Panc1 (cell line): ENCODE measurements at places on chromosomes 5 and 9. TPM values are rescaled to one million over a fixed set of nuclear protein-coding genes. Genes with fewer than 3 reads are reported as not detected.

DNA sequence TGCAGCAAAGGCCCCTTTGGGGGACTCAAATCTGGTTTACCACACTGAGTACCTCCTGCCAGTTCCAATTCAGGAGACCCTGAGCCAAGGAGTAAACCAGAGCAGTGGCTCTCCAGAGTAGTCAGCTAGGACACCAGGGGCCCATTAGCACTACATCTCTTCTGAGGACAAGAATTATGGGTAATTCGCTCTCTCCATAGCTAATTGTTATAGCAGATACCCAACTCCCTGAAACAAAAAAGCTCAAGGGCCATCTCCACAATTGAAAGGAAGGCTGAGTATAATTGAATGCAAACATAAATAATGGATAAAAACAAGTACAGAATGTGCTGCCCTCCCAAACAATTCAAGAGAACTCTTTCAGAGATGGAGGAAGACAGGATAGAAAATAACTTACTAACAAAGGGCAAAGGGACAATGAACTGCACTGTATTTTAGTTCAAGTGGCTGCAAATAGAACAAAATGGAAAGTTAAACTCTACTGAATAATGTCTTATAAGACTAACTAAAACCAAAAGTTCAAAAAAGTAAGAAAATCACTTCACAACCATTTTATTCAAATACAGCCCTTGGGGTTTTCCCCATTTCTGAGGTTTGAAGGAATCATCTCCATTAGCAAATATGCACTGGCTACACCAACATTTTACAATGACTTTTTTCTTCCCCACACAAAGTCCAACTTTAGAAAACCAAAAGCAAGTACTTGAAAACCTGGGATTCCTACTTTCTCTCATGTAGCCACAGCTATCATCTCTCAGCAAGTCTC lies 118.8 kb downstream of the SIL1 start:
- H3K4me1 ChIP-seq, result no peaks in the 10 kb centered on the region
- H3K27ac ChIP-seq, result no peak overlapping the region
- H3K4me3 ChIP-seq, result no peak overlapping the region
- DNase-seq, result no peak
- H3K27me3 ChIP-seq, result no peaks in the 10 kb centered on the region

The SPATA31C1 gene
- not detected for total RNA-seq

The SLC6A19 gene
- total RNA-seq, result 0.23 TPM

- DNase-seq, result peak; percentile 75
- H3K4me1 ChIP-seq, result no peaks in the 10 kb centered on the region
- H3K27me3 ChIP-seq, result no peaks in the 10 kb centered on the region
- no peaks in the 10 kb centered on the region for H3K36me3 ChIP-seq
- no peak overlapping the region for H3K27ac ChIP-seq
These were observed 127.9 kb upstream of the TARS1 start for GRCh38 chr5:33312571-33313549.

The TPPP gene
- 0.98 TPM for total RNA-seq

- no peaks in the 10 kb centered on the region for H3K4me1 ChIP-seq
- H3K27me3 ChIP-seq, result no peaks in the 10 kb centered on the region
- H3K27ac ChIP-seq, result no peak overlapping the region
- no peak overlapping the region for H3K4me3 ChIP-seq
- no peak for DNase-seq
These were observed 6.6 kb upstream of the N4BP3 start for GRCh38 chr5:178106556-178107239.

DNA sequence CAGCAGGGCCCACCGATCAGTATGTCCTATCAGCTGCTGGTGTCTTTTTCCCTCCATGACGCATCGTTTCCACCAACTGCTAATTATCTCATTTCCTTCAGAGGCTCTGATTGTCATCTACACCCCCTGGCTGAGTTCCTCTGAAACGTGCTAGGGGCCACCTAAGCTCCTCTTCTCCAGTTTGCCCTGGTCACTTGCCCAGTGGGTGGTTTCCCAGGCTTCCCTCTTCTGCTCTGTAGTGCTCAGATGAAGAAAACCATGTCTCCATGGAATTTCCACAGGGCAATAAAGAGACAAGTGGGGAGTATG lies 65.3 kb downstream of the TSTD2 start:
- no peak overlapping the region for H3K27ac ChIP-seq
- 0 out of 2 replicates have a peak, but pooled peaks cover 4% of the 10 kb centered on the region for H3K4me1 ChIP-seq
- no peaks in the 10 kb centered on the region for H3K36me3 ChIP-seq
- DNase-seq, result no peak

The MEIKIN gene
- total RNA-seq, result not detected

- no peak overlapping the region for H3K27ac ChIP-seq
- no peaks in the 10 kb centered on the region for H3K4me1 ChIP-seq
- no peaks in the 10 kb centered on the region for H3K27me3 ChIP-seq
These were observed 1468.1 kb upstream of the WWC1 start for GRCh38 chr5:166823360-166823759.

- no peaks in the 10 kb centered on the region for H3K36me3 ChIP-seq
- no peak for DNase-seq
These were observed 26.9 kb downstream of the RASEF start for GRCh38 chr9:83036043-83036442.

DNA sequence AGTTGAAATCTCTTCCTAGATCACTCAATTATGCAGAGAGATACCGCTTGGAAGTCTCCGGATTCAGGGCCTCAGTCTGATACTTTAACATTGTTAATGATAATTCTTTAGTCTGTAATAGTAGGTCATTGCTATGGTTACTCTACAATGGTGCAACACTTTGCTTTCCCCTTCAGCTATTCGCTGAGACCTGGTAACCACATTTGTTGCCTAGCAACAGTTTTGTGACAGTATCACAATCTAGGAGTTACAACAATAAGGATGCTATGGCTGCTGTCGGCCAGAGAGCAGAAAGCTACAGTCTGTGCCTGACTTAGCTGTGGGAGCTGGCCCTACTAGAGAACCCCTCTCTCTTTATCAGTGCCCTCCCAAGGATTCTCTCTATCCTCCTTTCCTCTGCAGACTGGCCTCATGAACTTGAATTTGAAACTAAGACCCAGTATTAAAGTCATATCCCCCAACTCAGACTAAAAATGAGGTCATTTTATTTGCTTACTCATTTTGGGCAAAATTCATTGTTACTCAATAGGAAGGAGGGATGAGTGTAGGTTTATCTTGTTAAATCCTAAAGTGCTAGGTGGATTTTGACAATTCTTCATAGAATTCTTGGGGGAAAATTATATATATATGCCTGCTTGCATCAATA lies 39.3 kb downstream of the NR2F1 start:
- H3K4me3 ChIP-seq, result peak overlapping the region; percentile 86
- peaks cover 7% of the 10 kb centered on the region for H3K4me1 ChIP-seq
- no peaks in the 10 kb centered on the region for H3K36me3 ChIP-seq
- DNase-seq, result no peak
- no peaks in the 10 kb centered on the region for H3K27me3 ChIP-seq

DNA sequence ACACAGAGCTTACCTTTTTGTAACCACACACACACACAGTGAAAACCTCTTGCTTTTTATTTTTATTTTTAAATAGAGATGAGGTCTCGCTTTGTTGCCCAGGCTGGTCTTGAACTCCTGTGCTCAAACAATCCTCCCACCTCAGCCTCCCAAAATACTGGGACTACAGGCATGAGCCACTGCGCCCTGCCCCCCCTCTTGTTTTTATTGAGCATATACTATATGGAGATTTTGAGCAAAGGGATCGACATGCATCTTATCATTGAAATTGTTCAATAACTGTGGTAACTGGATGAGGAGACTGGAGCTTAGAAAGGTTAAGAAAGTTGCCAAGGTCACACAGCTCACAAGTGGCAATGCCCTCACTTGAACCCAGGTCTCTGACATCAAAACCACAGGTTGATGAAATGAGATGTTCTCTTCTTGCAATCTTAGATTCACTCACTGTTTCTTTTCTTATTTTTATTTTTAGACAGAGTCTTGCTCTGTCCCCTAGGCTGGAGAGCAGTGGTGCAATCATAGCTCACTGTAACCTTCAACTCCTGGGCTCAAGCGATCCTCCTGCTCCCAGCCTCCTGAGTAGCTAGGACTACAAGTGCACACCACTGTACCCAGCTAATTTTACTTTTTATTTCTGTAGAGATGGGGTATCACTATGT lies 26.8 kb upstream of the STXBP1 start:
- peak overlapping the region; percentile 48; the same call in 1 of the 2 replicates for H3K27ac ChIP-seq
- H3K36me3 ChIP-seq, result no peaks in the 10 kb centered on the region
- H3K27me3 ChIP-seq, result no peaks in the 10 kb centered on the region
- H3K4me1 ChIP-seq, result peaks cover 5% of the 10 kb centered on the region; the same call in 1 of the 2 replicates
- H3K4me3 ChIP-seq, result no peak overlapping the region

DNA sequence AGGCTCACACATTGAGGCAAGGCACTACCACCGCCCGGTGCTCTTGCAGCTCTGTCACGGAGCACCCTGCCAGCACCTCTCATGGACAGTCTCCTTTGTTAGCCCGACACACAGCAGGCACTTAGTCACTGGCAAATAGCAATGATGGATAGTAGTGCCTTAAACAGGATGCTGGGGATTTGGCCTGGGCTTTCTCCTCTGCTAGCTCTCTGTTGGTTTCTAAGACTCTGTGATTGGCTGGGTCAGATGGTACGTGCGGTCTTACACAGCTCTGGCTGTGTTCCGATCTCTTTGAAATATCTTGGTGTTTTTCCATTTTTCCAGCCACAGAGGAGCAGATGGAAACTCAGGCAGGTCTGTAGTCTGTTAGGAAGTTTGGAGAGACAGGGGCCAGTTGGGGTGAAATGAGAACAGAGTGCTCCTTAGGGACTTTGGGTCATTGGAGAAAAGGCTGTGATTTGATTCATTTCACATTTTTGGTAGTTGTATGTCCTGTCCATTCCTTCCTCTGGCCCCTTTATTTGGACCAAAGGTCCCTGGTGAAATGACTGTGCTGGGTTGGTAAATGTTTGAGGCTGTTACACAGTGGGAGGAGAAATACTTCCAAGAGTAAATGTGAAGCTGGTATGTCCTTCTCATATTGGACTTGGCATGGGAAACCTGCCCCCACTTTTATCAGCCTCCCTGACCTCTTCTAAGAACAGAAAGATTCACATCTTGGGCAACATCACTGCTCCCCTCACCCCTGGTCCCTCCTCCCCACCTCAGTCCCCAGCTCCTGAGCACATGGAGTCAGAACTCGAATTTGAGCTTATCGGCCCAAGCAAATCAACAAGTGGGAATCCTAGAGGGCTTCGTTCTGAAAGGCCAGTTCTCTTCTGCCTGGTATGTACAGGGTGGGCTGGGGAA lies 3.4 kb downstream of the SMIM3 start:
- DNase-seq, result no peak
- no peaks in the 10 kb centered on the region for H3K27me3 ChIP-seq
- H3K27ac ChIP-seq, result peak overlapping the region; percentile 86
- peak overlapping the region; percentile 41 for H3K4me3 ChIP-seq
- peaks cover 2% of the 10 kb centered on the region; the same call in 1 of the 2 replicates for H3K36me3 ChIP-seq

The LIFR gene
- 91.3 TPM for total RNA-seq

The STPG3 gene
- total RNA-seq, result 0.26 TPM

The WDR31 gene
- total RNA-seq, result 0.80 TPM

- no peaks in the 10 kb centered on the region for H3K4me1 ChIP-seq
- no peak overlapping the region for H3K27ac ChIP-seq
- no peak overlapping the region for H3K4me3 ChIP-seq
These were observed 124.2 kb upstream of the FSTL4 start for GRCh38 chr5:133736512-133736911.

DNA sequence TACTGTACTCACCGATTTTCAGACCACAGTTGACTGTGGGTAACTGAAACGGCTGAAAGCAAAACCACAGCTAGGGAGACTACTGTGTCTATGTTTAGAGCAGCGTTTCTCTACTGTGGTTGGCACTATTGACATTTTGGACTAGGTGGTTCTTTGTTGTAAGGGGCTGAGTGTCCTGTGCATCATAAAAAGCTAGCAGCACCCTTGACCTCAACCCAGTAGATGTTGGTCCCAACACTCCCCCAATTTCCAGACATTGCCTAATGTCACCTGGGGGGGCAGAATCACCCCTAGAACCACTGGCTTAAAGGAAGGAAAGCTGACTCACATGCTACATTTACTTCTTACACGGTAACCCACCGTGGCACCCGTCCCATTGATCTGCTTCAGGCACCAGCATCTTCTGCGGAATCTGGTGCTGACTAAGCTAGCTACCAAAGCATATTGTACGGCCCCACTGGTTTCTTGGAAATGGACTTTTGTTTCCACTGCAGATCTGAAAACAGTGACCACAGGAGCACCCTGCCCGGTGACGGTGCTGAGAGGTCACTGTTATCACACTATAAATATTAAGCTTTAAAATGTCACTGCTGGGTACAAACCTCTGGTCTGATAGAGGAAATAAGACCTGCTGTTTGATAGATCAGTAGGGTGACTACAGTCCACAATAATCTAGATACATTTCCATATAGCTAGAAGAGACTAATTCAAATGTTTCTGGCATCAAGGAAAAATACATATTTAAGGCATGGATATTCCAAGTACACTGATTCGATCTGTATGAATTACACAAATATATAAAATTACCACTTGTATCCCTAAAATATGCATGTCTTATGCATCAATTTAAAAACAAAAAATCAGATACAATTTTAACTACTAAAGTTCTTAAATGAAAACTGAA lies 151.4 kb downstream of the HSD17B3 start:
- H3K27ac ChIP-seq, result no peak overlapping the region
- no peaks in the 10 kb centered on the region for H3K36me3 ChIP-seq
- no peak overlapping the region for H3K4me3 ChIP-seq
- peaks cover 2% of the 10 kb centered on the region; the same call in 1 of the 2 replicates for H3K27me3 ChIP-seq

DNA sequence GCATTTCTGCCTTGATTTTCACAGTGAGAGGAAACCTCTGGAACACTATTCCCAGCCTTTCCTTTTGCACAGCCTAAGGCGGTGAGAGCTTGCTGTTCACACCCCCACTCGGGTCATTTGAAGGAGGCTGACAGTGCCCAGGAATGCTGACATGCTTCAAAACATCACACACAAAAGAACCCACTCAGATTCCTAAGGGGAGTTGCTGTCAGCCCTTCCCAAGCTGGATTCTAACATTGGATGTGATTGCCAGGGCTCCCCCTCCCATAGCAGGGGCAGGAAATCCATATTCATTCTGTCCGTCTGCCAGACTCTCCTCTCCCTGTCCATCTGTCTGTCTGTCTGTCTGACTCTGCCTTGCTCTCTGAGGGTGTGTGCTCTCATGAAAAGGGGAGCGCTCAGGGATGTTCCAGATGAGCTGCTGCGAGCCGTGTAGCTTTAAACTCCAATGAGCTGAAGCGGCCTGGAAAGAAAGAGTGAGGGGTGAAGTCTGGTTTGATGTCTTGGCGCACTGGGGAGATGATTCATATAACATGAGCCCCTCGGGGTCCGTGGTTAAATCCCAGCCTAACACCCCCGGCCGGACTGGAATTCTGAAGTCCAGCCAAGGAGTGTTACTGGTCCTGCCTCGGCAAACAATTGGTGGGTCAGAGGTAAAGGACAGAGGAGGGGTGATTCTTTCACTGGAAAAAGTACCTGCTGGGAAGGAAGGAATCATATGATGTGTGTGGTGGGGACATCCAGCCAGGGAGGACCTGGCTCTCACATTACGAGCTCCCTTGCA lies 517.0 kb downstream of the CCDC171 start:
- DNase-seq, result no peak
- H3K4me1 ChIP-seq, result no peaks in the 10 kb centered on the region
- no peak overlapping the region for H3K27ac ChIP-seq
- no peaks in the 10 kb centered on the region for H3K36me3 ChIP-seq
- no peak overlapping the region for H3K4me3 ChIP-seq

GRCh38 chr9:99859243-99859980 lies 37.7 kb downstream of the NR4A3 start:
- no peak for DNase-seq
- H3K27ac ChIP-seq, result no peak overlapping the region
- no peaks in the 10 kb centered on the region for H3K27me3 ChIP-seq
- no peak overlapping the region for H3K4me3 ChIP-seq
